AG09319 (cell line): ENCODE measurements at places on chromosomes 5 and 9.

DNA sequence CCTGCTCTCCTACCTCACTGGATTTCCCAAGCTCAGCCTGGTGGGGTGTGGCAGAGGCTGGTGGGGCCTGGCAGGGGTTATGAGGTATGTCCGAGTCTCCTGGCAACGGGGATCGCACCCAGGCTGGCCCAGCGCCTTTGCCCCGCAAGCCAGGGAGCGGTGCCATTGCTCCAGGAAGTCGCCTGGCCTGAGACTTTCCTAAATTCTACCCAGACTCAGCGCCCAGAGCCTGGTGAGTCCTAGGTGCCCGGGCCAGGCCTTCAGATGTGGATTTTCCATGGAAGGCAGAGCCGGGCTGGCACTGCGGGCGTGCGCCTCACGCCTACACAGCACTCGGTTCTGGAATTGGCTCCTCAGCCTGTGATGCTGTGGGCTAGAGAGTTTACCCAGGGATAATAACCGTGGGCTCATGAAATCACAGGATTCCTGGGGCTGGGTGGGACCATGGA lies 155.4 kb upstream of the COL5A1 start:
- DNase-seq = no peak

- no peak for DNase-seq
Measured at GRCh38 chr9:114005371-114006154, 72.5 kb downstream of the AMBP start.

DNA sequence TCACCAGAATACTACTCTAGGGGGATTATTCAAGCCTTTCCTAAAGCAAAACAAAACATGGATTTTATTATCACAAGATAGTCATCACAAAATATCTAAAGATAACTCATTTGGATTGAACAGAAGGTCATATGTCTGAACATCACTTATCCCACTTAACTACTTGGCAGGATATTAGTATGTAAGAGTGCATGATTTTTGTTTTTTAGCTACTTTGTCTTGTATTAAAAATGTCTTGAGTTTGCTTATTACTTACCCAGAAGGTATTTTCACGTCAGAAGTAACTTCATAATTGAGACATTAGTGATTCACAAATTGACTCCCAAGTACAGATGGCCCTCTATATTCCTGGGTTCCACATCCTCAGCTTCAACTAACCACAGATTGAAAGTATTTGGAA lies 113.8 kb downstream of the TLE4 start:
- no peak for DNase-seq

DNA sequence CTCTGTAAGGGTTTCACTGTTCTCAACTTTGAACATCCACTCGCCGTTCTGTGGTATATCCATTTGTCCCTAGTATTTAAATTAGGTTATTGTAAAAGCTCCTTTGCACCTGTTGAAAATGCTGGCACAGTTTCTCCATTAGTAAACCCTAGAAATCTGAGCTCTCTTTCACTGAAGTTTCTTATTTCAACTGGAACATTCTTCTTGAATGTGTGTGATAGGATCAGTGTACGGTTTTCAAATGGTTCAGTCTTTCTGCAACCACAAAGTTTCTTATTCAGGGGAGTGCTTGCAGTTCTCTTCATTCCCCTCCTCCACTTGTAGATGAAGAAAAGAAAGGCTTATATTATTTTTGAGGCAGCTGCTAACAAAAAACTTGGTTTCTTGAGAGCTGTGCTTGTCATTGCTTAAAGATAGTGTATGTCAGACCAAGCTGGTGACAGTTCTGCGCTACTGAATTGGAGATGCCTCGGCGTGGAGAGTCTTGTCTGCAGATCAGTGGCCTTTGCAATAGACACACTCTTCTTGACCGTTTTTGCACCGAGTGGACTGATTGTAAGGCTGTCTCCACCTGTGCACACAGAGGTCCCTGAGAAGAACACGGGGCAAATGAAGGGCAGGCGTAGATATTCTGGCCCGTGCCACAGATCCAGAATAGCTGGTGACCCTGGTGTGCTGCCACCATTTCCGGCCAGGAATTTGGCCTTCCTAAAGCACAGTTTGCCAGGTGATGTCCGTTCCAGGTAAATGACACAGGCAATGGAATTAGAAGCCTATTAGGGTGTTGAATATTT lies 102.2 kb downstream of the TRIO start:
- DNase-seq = no peak

- no peak for DNase-seq
Measured at GRCh38 chr5:15502208-15502607, 2.2 kb downstream of the FBXL7 start.

- DNase-seq = no peak
Measured at GRCh38 chr5:151062405-151063141, 18.3 kb downstream of the TNIP1 start.

DNA sequence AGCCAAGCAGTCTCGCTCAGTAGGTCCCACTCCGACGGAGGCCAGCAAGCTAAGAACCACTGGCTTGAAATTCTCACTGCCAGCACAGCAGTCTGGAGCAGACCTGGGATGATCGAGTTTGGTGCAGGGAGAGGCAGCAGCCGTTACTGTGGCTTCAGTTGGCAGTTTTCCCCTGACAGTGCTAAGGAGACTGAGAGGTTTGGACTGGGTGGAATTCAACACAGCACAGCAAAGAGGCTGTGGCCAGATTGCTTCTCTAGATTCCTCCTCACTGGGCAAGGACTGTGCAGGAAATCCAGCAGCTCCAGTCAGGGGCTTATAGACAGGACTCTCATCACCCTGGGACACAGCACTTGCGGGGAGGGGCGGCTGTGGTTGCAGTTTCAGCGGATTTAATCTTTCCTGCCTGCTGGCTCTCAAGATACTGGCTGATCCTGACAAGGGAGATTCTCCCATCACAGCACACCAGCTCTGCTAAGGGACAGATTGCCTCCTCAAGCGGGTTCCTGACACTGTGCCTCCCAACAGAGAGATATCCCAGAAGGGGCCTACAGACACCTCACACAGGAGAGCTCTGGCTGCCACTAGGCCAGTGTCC lies 122.1 kb downstream of the YIPF5 start:
- DNase-seq = no peak

DNA sequence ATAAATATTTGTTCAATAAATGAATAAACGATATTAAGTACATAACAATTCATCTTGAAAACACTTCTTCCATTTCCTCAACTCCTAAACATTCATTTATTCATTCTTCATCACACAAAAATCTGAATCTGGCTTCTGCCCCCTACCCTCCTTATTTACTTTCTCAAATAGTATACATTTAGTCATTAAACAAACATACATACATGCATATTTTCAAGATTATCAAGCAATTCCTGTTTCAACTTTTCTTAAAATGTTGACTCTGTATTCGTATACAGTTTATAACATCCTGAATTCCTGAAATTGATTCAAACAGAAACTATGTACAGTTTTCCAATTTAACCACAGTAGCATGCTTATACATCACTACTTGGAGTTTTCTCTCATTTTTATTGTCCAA lies 129.0 kb downstream of the MUSK start:
- no peak for DNase-seq

DNA sequence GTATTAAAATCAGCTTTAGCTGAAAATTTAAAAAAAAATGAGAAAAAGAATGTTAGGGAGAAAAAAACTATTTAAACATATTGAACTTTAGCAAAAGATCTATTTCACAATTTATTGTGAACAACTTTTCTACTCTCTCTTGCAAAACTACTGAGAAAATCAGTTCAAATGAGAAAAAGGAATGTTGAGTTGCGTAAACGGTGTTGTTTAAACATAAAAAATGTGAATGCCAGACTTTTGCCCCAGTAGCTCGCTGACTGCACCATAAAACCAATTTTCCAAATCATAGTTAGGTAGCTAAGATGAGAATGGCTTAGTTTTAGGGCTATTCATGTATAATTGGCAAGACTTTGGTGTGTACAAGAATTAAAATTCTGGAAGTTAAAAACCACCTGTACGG lies 13.4 kb upstream of the RAD23B start:
- no peak for DNase-seq

DNA sequence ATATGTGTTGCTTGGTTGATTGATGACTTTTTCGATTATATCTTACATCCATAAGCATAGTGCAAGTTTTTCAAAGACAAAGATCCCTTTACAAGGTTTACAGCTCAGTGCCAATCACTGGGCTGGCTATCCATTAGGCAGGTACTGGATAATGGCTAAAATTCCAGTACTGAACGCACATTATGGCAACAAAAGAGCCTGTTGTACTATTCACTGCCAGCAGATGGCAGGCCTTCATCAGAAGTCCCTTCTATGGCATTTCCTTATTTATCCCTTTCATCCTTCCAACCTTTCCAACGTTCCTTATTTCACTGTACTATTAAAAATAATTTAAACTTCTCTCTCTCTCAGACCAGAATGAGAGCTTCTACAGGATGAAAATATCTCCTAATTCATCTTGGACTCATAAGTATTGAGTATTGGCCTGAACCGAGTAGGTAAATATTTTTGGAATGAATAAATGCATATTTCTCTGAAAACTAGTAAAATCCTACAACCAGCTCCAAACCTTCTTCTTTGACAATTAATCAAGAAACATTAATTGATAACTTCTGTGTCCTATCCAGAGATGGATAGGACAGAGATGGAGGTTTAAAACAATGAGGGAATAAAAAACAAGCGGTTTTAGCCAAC lies 6.7 kb upstream of the WNT8A start:
- peak; percentile 29 for DNase-seq

GRCh38 chr5:169809281-169809680 lies 171.0 kb downstream of the INSYN2B start:
- no peak for DNase-seq

DNA sequence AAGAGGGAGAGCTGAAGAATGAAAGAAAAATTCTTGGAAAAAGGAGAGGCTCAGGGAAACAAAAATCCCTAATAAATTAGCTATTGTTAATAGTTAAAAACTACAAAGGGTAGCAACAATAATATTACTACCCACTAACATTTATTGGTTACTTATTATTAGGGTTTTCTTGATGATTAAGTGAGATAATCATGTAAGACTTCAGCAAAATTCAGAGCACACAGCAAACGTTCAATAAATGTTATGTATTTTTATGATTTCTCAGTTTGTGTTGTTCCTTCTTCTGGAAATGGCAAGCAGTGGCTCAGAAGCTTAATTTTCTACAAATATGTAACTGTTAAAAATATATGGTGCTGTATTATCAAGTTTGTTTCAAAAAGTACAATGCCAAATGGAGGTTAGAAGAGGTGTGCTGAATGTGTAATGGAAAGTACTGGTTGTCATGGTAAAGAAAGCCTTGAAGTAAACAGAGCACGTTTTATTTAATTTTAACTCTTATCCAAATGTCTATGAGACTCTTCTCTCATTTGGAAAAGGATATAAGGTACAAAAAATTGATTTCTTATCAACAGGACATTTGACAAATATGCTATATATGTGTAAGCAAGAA lies 226.0 kb upstream of the ATP10B start:
- no peak for DNase-seq

- peak; percentile 51 for DNase-seq
Measured at GRCh38 chr9:115593587-115594091, 475.7 kb upstream of the TNC start.

DNA sequence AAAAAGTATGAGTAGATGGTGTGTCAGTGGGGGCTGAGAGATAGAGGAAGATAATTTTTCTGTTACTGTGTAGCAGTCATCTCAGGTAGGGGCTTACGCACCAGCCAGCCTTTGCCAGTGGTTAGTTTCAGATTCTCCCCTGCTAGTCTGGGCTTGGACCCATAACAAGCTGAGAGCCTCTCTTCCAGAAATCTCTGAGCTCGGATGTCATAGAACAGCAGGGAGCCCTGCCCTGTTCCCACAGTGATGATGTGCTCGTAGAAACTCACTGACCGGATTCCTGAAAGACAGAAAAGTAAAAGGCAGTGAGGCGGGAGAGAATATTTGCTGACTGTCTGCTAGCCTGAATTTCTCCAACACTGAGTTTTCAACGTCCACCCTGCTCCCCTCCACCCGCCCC lies 37.2 kb downstream of the DCAF12 start:
- DNase-seq = no peak

GRCh38 chr9:81317939-81318338 lies 371.4 kb downstream of the TLE1 start:
- peak; percentile 94 for DNase-seq

DNA sequence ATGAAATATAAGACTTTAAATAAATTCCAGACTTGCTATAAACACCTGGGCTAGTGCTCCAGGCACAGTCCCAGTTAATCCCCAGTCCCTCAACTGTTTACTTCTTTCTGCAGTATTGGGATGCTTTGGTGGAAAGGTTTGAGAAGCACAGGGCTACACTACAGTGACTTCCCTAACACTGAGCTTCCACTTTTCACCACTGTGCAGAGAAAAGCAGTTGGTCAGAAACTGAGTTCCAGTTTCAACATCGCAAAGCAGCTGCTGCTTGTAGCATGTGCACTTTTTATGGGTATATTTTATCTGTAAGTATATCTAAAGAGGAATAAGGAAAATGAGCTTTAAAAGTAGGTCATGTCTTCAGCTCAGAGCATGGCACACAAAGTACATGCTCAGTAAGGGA lies 339.7 kb downstream of the NTRK2 start:
- no peak for DNase-seq

- no peak for DNase-seq
Measured at GRCh38 chr5:159206818-159207217, 2.5 kb downstream of the RNF145 start.
